SK-N-DZ (cell line): ENCODE measurements at places on chromosomes 1 and 21.
A peak's percentile ranks its signal among the peaks of the same experiment; 100 is the strongest.

DNA sequence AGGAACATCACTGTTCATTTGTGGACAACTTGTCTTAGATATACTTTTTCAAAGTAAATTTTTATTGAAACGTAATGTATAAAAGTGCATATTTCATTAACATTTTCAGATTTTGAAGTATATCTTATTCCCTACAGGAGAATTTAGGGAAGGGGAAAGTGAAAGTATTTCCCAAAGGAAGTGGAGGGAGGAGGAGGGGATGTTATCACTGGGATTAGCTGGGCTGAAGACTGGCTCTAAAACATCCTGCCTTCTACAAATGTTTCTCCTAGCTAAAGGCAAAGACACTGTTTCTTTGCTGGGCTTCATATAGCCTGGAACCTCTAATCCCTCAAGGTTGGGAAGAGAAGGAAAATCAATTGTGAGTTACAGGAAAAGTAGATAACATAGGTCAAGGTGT lies 7.1 kb upstream of the ZNF697 start:
- DNase-seq: no peak

GRCh38 chr1:56979986-56980755 lies 14.4 kb upstream of the C8B start:
- no peak for DNase-seq

- no peak for DNase-seq
These were observed 64.9 kb downstream of the CD2 start for GRCh38 chr1:116819081-116819480.

DNA sequence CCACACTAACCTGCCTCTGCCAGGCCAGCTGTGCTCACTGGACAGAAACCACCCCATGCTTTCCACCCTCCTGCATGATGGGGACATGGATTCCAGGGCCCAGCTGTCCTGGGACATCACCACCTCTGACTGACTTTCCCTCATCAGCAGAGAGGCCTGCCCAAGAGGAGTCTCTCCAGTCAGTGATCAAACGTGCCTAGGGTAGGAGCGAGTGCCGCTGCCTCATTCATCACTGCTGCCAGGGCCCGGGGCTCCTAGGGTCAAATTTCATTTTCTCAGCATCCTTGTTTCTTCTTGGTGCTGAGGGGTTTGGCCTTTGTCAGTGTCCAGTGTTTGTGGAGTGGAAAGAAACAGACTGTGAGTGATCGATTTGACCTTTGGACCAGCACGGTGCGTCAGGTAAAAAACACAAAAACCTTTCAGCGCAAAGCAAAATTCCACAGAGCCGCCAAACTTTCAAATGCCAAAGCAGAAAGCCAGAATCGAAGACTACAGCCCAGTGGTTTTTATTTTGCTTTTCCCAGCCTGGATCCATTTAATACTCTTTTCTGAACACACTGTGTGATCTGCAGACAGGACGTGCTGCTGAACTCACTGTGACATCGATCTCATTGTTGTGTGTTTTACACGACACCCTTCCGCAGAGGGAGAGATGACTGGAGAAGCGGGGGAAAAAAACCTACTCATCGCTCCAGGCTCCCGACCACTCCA lies 43.2 kb downstream of the CAPN8 start:
- DNase-seq: no peak

GRCh38 chr1:43671193-43671592 lies 21.2 kb downstream of the KDM4A start:
- DNase-seq: no peak

DNA sequence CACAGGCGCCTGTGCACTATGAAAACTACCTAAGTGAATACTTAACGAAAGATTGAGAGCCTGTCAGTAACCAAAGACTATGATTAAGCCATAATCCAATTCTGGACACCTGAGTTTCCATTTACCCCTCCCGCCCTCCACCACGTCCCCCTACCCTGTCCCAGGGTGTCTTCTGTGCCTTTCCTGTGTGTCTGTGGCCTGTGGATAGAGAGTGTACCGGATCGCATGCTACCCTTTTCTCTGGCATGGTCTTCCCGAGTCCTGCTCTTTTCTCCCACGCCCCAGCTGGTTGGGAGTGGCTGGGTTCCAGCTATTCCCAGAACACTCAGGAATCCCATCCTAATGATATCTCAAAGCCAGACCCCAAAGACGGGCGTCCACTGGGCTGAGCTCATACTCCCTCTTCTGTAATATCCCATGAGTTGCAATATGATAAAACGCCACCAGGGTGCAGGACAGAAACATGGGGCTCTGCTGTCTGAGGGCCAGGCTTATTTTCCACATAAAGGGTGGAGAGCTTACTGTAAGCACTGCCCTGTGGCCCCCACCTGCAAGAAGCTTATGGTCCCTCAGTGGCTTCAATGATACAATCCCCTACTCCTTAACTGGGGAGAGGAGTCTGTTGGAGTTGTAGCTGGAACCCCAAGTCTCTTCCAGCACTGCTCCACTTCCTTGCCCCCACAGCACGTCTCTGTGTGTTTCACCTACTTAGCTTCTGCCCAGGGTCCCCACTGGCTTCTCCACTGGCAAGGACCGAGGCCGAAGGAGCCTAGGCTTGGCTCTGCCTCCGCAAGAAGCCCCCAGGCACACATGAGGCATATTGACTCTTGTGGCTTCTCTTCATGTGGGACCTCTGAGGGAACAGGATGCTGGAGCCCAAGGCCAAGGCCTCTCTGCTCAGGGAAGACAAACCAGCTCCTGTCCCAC lies 17.6 kb upstream of the ALX3 start:
- DNase-seq: peak; percentile 75

DNA sequence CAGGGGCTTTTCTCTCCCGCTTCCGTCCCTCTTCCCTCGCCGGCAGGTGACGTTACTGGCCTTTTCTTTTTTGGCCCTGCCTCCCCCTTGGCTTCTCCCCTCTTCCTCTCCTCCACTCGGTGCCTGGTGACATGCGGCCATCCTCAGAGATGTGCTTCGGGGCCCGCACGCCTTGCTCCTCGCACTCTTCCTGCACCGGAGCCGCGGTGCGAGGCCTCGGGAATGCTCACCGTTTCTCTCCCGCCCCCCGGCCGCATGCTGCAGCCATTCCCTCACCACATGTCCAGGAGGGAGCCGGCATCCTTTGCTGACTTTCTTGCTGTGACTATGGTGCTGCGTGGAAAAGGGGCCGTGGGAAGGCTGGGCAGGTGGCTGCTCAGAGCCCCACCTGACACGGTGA lies 39.3 kb downstream of the PDE9A start:
- DNase-seq: no peak

DNA sequence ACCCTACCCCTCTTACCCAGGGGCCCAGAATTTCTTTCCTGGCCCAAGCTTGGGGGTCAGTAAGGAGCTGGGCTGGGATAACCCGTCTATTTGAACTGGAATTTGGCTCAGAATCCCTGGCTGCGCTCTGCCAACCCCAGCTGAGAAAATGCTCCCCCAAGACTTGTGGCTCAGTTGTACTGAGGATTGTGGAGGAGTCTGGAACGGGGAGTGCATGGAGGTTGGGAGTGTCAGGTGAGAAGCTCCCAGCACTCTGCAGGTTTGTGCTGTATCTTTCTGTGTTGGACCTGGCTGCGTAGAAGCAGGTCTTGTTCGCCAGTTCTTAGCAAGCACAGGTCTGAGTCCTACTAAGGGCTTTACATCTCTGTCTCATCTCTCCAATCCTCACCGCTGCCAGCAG lies 1.6 kb downstream of the TCEA3 start:
- DNase-seq: no peak

DNA sequence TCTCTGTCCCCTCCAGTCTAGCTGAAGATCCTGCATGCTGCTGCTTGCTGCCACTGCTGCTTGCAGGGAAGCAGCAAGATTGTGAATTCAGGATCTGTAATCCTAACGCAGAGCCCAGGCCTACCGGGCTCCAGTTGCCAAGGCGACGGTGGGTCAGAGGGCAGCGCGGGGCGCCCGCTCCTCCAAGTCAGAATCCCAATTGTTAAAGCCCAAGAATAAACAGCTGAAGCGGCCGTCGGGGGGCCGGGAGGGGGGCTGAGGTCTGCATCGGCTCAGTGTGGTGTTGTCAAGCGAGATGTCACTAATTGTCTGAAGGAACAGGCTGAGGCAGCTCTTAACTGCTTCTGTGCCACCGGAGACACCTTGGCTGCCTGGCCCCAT lies 36.8 kb downstream of the AHDC1 start:
- peak; percentile 41 for DNase-seq

DNA sequence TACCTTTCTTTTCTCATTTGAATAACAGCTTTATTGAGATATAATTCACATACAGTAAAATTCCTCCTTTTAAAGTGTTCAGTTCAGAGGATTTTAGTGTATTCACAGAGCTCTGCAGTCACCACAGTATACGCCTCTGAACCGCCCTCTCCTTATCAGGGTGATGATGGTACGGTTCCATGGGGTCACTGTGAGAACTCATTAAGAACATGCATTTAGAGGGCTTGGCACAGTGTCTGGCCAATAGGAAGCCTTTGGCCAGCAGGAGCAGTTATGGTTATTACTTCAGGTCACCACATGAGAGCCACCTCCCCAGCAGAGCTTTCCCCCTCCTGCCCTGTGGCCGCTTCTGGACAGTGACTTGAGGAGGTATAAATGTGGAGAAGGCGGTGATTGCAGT lies 27.3 kb downstream of the KCNQ4 start:
- DNase-seq: no peak

- no peak for DNase-seq
These were observed 42.4 kb upstream of the HP1BP3 start for GRCh38 chr1:20829531-20829930.

GRCh38 chr21:44589094-44589493 lies 3.2 kb downstream of the KRTAP10-6 start:
- DNase-seq: no peak

GRCh38 chr1:66405061-66405460 lies 128.9 kb upstream of the SGIP1 start:
- no peak for DNase-seq

DNA sequence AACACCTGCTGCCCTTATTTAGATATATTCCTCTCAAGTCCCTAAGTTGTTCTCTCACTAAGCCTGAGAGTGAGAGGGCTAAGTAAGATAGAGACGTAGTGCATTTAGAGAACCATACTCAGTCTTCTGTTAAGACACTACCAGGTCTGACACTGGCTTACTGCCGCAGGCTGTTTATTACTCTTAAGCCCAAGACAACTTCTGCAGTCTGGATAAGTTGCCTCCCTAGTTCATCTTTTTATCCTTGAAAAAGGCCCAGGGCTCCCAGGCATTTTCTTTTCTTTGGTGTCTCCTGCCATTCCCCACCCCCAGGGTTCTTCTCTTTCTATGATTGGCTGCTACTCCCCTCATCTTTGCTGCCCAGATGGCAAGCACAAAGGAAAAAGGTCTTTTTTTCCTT lies 38.7 kb downstream of the CACHD1 start:
- DNase-seq: no peak

DNA sequence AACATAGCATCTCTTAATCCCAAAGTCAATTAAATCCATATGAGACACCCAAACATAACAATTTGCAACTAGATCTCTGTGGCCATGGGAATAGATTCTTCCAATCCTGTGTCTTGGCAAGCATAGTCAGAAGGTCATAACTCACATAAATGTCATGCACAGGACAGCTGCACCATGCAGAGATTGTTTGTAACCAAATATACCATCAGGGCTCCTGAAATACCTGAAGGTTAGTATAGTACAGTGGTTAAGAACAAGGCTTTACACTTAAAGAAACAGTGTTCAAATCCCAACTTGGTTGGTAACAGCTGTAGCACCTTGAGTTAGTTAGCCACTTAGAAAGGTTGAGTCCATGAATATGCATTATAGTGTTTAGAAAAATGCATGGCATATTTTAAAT lies 82.6 kb upstream of the CCDC190 start:
- DNase-seq: peak; percentile 37

DNA sequence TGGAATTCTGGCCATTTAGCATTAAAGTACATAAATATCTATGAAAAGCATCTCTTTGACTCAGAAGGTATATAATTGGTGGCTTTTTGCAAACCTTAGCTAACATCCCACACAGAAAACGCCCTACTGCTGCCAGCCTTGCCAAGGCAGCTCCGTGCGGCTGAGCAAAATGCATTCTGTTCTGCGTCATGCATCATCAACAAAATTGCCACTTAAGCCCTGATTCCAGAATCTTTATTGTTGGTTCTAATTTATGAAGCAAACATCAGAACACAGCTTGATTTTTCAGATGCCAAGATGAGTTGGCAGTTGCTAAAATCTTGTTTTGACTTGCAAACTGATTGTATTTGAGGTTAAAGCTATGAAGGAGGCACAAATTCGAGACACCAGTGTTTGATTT lies 314.9 kb upstream of the DEPDC1 start:
- DNase-seq: no peak

GRCh38 chr1:64043976-64044375 lies 159.4 kb upstream of the UBE2U start:
- no peak for DNase-seq

DNA sequence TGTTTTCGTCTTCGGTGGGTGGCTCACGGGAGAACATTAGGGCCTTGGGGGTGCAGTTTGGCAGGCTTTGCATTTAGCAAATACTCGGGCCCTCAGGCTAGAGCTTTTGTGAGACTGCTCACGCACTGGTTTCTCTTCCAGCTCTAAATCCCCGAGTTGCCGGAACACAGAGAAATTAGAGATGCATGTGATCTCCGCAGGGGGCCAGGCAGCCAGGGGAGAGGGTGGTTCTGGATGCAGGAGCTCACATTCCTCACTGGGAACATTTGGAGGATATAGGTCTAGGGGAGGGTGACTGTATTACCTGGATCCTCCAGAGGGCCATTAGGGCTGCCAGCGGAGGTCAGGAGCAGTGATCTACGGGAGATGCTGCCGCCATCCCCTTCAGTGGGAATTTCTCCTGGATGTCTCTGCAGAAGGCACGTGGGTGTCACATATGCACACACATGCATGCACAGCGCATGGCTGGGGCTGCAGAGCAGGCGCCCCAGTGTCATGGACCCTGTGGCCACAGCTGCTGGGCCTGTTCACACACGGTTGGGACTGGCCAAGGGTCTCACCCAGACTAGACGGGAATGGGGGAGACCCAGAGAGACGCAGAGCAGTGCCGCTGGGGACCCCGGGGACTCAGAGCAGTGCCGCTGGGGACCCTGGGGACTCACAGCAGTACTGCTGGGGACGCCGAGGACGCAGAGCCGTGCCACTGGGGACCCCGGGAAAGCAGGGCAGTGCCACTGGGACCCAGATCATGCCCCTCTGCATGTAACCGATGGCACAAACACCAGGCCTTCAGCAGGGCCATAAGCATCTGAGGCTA lies 258.7 kb downstream of the CAMTA1 start:
- DNase-seq: no peak

DNA sequence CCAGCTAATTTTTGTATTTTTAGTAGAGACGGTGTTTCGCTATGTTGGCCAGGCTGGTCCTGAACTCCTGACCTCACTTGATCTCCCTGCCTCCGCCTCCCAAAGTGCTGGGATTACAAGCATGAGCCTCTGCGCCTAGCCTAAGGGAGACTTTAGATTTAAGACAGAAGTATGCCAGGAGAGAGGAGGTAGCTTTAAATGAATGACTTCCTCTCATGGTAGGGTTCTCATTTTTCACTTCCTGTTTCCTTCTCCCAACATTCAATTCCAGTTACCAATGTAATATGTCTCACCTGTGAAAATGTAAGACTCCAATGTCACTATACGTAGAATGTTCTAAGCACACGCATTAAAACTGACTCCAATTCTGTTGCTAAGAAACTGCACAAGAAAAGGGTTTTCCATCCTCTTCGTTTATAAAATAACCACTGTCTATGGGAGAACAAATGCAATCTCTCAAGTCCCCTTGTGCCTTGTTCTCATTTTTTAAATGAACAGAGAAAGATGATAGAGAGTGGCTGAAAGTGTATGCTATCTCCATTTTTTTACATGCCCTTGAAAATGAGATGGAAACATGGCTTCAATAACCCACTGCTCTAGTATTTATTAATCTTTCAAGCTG lies 140.0 kb downstream of the SLC45A1 start:
- no peak for DNase-seq
